Right hindlimb (tissue), 1 donor: ENCODE measurements at places on chromosomes 7 and 10.

DNA sequence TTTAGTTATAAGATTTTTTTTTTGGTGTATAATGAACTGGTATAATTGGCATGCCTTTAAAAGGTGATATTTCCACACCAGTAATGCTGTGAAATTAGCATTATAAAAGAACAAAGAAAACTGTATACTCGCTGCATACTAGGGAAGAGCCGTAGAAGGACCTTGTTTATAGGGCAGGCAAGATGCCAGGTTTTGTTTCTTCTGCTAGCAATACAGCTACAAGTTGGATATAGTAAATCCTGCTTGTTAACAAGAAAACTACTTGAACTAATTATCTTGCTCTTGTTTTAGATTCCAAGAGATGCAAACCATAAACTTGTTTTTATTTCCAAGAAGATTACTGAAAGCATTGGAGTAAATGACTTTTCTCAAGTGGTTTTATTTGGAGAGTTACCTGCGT lies 1.9 kb downstream of the DNAH11 start:
- no peak for DNase-seq

DNA sequence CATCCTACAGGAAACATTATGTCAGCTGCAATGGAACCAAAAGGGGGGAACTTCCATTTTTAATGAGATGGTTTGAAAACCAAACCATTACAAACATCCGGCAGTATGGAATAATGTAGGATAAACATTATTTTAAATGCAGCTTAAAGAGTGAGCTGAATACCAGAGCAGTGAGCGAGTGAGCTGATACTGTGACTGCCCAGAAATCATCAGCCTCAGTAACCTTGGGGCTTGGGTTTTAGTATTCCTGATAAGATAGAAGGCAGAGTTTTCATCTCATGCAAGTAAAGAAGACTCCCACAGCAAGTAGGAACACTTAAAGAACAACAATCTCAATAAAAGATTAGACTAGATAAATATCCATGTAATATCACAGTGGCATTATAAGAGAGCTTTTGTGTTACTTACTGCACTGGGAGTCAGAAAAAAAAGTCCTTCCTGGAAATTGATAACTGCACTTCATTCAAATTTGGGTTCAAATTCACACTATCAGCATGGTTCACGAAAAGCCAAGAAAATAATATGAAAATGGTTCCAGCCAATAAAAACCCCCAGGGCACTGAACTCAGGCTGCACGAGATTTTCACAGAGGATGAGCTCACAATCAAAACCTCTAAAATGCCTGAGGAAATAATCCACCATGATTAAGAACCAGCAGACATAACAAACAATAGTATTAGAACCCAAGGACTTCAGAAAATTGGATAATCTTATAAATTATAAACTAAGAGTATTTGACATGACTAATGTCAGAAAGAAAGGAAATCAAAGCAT lies 115.7 kb downstream of the MTPAP start:
- no peak for DNase-seq

DNA sequence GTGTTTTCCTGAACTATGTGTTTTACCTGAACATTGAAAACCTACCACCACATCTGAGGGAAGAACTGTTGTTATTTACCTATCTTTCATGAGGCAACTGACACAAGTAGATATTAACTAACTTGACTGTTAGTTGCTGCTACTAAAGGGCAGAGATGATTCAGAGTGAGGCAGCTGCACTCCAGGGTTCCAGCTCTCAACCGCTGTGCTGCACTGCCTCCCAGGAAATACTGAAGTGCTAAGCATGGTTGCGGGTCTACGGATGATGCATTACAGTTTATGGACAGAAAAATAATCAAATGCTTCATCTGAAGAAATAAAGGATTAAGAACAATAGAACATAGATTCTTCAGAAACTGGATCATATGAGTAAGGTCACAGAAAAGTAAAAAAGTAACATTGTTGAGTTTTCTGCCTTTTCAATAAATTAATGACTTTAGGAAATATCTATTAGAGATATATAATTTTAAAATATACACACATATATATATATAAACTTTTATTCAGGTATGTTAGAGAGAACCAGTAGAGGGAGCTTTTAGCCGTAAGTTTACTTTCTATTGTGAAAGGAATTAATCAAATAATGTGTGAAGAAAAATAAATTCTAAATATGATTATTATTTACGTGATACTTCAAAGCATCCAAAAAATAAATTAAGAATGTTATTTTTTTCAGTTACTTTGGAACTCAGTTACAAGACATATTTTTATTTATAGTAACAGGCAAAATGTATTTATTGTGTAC lies 620.0 kb downstream of the CNTNAP2 start:
- no peak for DNase-seq

DNA sequence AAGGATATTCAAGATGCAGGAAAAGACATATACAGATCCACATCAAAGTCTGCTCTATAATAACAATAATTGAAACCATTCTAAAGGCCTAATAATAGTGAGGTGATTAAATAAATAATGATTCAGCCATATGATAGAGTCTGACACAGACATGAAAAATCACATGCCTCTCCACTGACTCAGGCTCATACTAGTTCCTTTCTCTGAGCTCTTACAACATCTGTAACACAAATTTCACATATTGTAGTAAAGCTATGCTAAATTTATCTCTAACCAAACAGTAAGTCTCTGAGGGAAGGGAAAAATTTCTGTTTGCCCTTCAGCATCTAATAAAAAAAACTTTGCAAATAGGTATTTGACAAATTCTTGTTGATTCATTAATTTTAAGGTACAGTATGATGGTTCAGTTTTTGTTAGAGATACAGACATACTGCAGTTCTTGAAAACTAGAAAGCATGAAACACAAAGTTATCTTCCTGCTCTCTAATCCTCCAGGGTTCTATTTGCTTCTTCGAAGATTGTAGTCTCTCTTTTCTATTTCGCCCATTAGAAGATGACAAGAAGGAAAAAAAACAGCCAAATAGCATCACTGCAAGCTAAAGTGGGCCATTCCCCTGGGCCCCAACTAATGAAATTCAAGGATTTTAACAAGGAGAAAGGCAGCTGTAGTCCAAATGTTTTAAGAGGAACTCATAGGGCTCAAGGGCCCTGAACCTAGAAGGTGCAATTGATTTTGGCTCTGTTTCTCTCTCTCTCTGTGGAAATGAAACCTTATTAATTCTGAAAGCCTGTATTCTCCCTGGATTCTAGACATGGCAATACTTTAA lies 53.9 kb downstream of the CUBN start:
- DNase-seq = peak; percentile 27

- DNase-seq = no peak
Observed at GRCh38 chr10:73432646-73433537, 469 bp downstream of the MSS51 start.

GRCh38 chr7:94426980-94427875 lies 32.5 kb downstream of the COL1A2 start:
- DNase-seq = peak; percentile 54

GRCh38 chr7:1761097-1761496 lies 91.0 kb downstream of the ELFN1 start:
- no peak for DNase-seq

GRCh38 chr7:108697254-108697653 lies 127.6 kb downstream of the DNAJB9 start:
- peak; percentile 23 for DNase-seq

- DNase-seq = peak; percentile 53
Observed at GRCh38 chr10:129272866-129273650, 194.0 kb upstream of the MGMT start.

GRCh38 chr10:65570143-65571010 lies 1355.5 kb upstream of the LRRTM3 start:
- DNase-seq = peak; percentile 71

GRCh38 chr10:62457598-62457997 lies 83.4 kb downstream of the ZNF365 start:
- no peak for DNase-seq

GRCh38 chr7:129882531-129882930 lies 70.2 kb downstream of the UBE2H start:
- no peak for DNase-seq

DNA sequence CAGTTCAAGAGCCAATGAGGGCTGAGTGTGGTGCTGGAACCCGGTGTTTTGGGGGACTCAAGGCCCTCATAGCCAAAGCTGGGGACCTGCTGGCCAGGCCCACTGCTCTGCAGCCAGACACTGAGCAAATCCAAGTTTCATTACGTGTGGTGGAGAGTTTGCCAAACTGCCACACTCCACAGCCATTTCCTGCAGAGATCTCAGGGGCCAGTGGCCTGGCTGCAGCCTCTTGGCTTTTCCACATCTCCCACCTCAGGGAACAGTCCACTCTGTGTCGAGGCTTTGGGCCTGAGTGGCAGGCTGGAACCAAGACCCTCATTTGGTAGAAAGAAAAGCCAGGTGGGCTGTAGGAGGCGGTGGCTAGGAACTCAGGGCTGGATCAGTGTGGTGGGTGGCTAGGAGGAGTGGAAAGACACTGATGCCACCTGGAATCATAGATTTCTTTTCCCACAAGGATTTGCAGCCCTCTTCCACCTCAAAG lies 3.2 kb downstream of the HOXA11 start:
- peak; percentile 37 for DNase-seq

GRCh38 chr10:34549001-34549400 lies 266.1 kb downstream of the PARD3 start:
- DNase-seq = no peak

DNA sequence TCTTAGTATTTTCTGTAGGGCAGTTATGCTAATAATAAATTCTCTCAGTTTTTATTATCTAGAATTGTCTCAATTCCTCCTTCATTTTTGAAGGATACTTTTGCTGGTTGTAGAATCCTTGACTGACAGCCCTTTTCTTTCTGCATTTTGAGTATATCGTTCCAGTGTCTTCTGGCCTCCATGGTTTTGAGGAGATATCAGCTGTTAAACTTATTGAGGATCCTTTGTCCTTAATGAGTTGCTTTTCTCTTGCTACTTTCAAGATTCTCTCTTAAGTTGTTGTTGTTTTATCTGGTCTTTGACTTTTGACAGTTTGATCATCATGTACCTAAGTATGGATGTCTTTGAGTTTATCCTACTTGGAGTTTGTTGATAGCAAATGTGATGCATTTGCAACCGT lies 8.9 kb upstream of the GJC3 start:
- no peak for DNase-seq

GRCh38 chr10:35328404-35329037 lies 7.8 kb upstream of the CCNY start:
- DNase-seq = no peak

GRCh38 chr7:8232999-8233847 lies 28.7 kb downstream of the ICA1 start:
- DNase-seq = no peak

DNA sequence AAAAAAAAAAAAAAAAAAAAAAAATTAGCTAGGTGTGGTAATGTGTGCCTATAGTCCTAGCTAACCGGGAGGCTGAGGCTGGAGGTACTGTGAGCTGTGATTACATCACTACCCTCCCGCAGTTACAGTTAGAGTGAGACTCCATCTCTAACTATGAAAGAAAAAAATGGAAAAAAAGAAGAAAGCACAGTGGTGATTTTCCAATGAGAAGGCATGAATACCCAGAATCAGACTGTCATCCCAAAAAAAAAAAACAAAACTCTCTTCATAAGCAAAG lies 269.9 kb upstream of the MKLN1 start:
- no peak for DNase-seq

- no peak for DNase-seq
Observed at GRCh38 chr10:79004311-79004710, 64.5 kb upstream of the ZMIZ1 start.

DNA sequence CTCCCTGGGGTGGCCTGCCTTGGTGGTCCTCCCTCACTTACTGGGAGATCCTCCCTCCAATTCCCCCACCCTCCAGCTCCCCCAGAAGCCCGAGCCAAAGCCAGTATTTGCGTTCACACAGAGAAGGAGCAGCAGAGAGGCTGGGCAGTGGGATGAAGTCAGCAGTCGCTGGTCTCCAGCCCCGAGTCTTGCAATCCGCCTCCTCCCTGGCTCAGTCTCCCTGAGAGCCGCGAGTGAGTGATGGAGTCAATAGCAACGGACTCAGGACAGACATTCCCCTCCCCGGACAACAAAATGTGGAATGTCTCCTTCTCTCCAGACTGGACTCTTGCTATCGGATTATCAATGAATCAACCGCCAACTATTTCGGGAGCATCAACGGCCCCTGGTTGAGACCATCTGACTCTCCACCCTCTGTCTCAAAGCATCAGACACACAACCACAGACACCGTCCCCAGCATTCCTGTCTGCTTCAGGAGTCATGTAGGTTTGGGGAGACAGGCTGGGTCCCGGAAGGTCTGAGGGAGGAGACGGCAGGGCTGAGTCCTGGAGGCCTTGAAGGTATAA lies 178.4 kb downstream of the SH3PXD2A start:
- peak; percentile 87 for DNase-seq

- DNase-seq = peak; percentile 76
Observed at GRCh38 chr10:124091646-124092249, 1.6 kb downstream of the CHST15 start.

GRCh38 chr7:106944035-106944665 lies 79.1 kb downstream of the PIK3CG start:
- no peak for DNase-seq

DNA sequence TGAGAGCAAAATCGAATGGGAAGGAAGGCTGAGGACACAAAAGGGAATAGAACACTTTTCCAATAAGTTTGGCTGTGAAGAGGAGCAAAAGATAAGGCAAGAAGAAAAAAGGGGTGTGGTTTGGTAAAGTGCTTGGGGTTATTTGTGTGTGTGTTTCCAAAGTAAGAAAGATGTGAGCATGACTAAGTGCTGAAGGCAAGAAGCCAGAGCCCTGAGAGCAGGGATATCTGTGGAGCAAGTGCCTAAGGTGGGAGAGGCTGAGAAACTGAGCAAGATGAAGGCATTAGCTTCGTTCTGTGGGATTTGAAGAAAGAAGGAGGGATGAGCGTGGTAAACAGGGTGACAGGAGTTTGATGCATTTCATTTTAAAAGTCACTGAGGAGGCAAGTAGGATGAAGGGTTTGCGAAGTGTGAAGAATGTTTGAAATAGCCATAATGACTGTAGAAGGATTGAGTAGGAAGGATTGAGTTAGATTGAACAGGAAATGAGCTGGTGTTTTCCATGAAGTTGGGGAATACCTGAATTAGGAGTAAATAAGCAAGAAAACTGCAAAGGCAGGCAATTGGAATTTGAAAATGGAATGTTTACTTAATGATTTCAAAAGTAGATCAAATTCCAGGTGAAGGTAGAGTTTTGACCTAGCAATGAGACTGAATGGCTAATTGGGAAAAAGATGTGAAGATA lies 19.9 kb upstream of the SP4 start:
- DNase-seq = no peak

- DNase-seq = peak; percentile 55
Observed at GRCh38 chr7:69047151-69047754, 551.0 kb upstream of the AUTS2 start.

DNA sequence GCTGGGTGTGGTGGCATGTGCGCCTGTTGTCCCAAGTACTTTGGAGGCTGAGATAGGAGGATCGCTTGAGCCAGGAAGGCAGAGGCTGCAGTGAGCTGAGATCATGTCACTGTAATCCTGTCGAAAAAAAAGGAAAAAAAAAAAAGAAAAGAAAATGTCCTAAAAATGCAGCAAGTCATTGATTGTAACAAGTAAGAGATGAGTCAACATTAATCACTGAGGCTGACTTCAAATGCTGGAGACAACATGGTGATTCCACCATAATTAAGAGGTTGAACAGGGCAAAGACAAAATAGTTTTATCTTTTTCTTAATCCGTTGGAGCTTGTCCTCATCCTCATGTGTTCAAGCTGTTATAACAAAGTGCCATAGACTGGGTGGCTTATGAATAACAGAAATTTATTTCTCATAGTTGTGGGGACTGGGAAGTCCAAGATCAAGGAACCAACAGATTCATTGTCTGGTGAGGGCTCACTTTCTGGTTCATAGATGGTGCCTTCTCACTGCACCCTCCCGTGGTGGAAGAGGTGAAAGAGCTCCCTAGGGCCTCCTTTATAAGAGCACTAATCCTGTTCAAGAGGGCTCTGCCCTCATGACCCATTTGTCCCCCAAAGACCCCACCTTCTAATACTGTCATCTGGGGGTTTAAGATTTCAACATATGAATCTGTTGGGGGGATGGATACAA lies 60.3 kb downstream of the TBXAS1 start:
- no peak for DNase-seq
